Aortic smooth muscle cell (primary cell): ENCODE measurements at places on chromosomes 6 and 20. TPM values are rescaled to one million over a fixed set of nuclear protein-coding genes. Genes with fewer than 3 reads are reported as not detected.

The SLC22A3 gene
- 0.92 and 3.4 TPM in 2 replicates for total RNA-seq

The DEFB124 gene
- not detected in 2 replicates for total RNA-seq

The MUC21 gene
- total RNA-seq: not detected in 2 replicates

The HCRTR2 gene
- total RNA-seq: not detected in 2 replicates

The ASIP gene
- total RNA-seq: not detected in 2 replicates
